MCF 10A (cell line): ENCODE measurements at places on chromosomes 2 and 18. TPM values are rescaled to one million over a fixed set of nuclear protein-coding genes. Genes with fewer than 3 reads are reported as not detected.

The SOS1 gene
- total RNA-seq = 18.5 and 23.3 TPM in 2 replicates

The IL36B gene
- not detected in 2 replicates for total RNA-seq

The DOK1 gene
- 3.4 and 4.6 TPM in 2 replicates for total RNA-seq

The ANKRD30BL gene
- total RNA-seq = not detected in 2 replicates

GRCh38 chr18:74724186-74724585, 126.5 kb downstream of the ZNF407 start:
- H3K36me3 ChIP-seq = no peaks in the 10 kb centered on the region
- peak overlapping the region; percentile 29 for H3K27ac ChIP-seq
- no peaks in the 10 kb centered on the region for H3K27me3 ChIP-seq
- peaks cover 16% of the 10 kb centered on the region for H3K4me1 ChIP-seq
- no peak overlapping the region for H3K4me3 ChIP-seq

DNA sequence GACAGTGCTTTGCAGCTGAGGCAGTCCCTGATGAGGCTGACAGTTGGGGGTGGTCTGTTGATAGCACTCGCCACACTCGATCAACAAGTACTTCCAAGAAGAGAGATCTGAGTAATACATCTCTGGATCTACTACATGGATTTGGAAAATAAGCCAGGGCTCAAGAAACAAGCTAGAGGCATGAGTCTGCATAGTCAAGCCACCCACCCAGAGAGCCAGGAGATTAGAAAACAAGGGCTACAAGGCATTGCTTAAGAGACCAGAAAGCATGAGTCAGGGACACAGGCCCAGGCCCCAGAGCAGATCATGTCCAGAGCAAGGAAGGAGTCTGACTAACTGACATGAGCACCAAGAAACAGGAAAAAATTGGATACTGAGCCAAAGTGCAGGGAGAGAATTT, 196.9 kb upstream of the CWC22 start:
- DNase-seq = peak; percentile 82
- no peaks in the 10 kb centered on the region for H3K27me3 ChIP-seq
- peak overlapping the region; percentile 10 for H3K27ac ChIP-seq
- peaks cover 18% of the 10 kb centered on the region for H3K4me1 ChIP-seq
- H3K36me3 ChIP-seq = no peaks in the 10 kb centered on the region

GRCh38 chr2:239263669-239264491, 136.9 kb downstream of the HDAC4 start:
- H3K27ac ChIP-seq = no peak overlapping the region
- no peak for DNase-seq
- no peaks in the 10 kb centered on the region for H3K27me3 ChIP-seq
- H3K36me3 ChIP-seq = no peaks in the 10 kb centered on the region
- H3K4me1 ChIP-seq = peaks cover 40% of the 10 kb centered on the region

DNA sequence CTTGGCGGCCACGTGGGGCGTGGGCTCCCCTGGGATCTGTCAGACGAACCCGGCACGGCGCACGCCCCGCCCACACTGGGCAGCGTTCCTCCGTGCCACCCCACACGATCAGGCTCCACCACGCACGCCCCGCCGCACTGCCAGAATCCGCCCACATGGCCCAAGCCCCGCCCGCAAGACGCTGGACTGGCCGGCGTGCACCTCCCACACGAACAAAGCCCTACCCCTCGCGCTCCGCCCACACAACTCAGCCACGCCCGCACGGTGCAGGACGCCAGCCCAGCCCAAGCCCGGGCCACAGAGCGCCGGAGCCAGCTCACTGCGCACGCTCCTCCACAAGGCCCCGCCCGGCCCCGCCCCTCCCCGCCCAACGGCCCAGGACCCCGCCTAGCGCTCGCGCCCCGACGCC, 555 bp downstream of the TMEM18 start:
- H3K27me3 ChIP-seq = no peaks in the 10 kb centered on the region
- peaks cover 23% of the 10 kb centered on the region for H3K36me3 ChIP-seq
- peak; percentile 97 for DNase-seq
- peak overlapping the region; percentile 83 for H3K4me3 ChIP-seq
- H3K4me1 ChIP-seq = peaks cover 31% of the 10 kb centered on the region

GRCh38 chr2:67268797-67269196, 128.3 kb upstream of the ETAA1 start:
- no peaks in the 10 kb centered on the region for H3K4me1 ChIP-seq
- no peak overlapping the region for H3K4me3 ChIP-seq
- H3K36me3 ChIP-seq = no peaks in the 10 kb centered on the region
- H3K27ac ChIP-seq = no peak overlapping the region
- H3K27me3 ChIP-seq = no peaks in the 10 kb centered on the region
- DNase-seq = peak; percentile 73

DNA sequence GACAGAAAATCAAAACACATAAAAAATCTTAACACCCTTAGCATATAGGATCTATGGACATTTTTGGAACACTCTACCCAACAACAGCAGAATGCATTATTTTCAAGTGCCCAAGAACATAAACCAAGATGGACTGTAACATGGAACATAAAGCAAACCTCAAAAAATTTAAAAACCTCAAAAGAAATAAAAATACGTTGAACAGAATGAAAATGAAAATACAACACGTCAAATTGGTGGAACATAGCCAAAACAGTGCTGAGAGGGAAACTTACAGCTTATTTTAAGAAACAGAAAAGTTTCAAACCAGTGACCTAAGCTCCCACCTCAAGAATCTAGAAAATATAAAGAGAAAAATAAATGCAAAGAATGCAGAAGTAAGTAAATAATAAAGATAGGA, 58.3 kb upstream of the BCL2L11 start:
- H3K27ac ChIP-seq = no peak overlapping the region
- DNase-seq = no peak

- H3K27me3 ChIP-seq = no peaks in the 10 kb centered on the region
- H3K36me3 ChIP-seq = no peaks in the 10 kb centered on the region
- H3K27ac ChIP-seq = no peak overlapping the region
- peak; percentile 74 for DNase-seq
These were observed 13.9 kb downstream of the SLC19A3 start for GRCh38 chr2:227703961-227704360.

DNA sequence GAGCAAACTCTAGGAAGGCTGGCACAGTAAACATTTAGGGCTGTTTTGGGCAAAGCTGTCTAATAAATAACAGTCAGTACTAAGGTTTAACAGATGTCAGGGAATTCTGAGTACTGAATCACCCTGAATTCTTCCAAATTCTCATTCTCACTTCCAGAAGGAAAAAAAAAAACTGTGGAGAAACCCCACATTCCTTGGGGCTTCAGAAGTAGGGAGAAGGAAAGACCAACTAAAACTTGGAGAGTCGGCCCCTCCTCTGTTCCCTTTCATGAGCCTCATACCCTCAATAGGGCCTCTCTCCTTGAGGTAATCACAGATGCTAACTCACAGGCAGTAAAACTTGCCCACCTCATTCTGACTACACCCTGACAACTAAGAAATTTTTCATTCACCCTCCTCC, 62.1 kb downstream of the CCDC148 start:
- H3K27me3 ChIP-seq = no peaks in the 10 kb centered on the region
- no peak overlapping the region for H3K4me3 ChIP-seq
- no peak overlapping the region for H3K27ac ChIP-seq
- no peaks in the 10 kb centered on the region for H3K36me3 ChIP-seq
- DNase-seq = no peak
